EH (cell line): ENCODE measurements at places on chromosomes 16 and 17.

DNA sequence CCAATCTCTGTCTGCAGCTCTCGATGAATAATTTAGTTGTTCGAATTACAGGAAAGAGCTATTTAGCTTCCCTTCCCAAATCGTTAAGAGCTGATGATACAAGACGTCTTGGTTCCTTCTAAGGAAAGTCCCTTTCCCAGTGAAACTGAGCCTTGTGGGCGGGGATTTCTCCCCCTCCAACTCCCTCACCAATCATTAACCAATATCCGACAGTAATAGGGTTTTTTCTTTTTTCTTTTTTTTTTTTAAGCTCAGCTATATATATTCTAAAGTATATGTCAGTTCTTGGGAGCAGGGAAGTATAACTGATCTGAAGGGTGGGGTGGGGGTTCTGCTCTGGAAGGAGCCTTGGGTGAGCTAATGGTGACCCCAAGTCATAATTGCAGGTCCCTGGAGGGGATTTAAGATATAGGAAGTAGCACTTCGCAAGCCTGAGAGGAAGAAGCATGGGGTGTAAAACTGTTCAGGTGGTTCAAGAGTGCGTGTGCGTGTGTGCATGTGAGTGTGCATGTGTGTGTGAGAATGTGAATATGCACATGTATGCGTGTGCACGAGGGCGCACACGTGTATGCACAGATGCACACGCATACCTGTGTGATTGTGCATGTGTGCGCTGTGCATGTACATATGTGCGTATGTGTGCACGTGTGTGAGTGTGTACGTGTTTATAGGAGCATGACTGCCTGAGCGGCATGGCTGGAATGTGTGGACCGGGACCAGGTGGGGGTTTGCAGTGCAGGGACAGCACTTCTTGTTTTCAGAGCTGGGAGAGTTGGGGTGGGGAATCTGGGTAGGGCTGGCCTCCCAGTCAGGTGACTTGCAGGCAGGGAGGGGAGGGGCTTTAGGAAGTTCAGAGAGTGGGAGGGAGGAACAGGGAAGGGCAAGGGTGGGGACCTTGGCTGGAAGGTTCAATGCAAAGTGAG lies 42.7 kb downstream of the SOCS3 start:
- DNase-seq, result no peak

DNA sequence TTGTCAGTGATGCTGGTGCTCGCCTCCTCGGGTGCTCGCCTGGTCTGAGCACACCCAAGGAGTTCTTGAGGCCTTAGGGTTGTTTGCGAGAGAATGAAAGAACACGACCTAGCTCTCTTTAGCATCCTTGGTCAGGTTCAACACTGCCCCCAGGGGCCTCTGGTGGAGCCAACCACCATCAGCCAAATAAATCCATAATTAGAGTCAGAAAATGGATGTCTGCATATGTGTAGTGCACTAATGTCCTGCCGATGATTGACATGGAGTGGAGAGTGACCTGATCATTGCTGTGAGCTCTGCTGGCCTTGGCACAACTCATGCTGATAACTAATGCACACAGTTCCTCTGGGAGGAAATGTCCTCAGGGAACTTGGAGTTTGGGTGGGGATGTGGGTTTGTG lies 8.2 kb upstream of the STH start:
- DNase-seq, result no peak

- peak; percentile 34 for DNase-seq
Observed at GRCh38 chr17:59858167-59858816, 34.5 kb downstream of the TUBD1 start.

DNA sequence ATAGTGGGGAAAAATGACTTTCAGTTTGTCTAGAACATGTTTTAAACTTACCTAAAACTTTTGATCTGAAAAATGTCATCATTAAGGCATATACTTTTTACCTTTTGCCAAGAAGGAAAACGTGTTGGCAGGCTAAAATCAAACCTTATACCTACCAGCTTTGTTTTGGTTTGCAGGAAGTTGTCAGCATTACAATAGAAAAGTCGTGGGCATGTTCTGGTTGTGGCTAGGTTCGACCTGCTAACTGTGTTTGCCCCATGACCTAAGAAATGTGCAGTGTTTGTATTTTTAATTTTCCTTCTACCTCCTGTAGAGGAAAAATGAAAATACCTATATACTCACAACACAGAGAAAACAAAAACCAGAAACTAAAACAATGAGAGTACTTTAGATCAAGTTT lies 13.0 kb downstream of the SKAP1 start:
- DNase-seq, result no peak

- DNase-seq, result no peak
Observed at GRCh38 chr17:54172096-54172984, 349.6 kb downstream of the KIF2B start.

- DNase-seq, result peak; percentile 8
Observed at GRCh38 chr16:4894276-4895150, 42.4 kb downstream of the PPL start.

- peak; percentile 55 for DNase-seq
Observed at GRCh38 chr17:41518789-41519449, at the start of gene KRT15. Gene KRT15, minus strand, starts transcription at chr17:41518890. Its CDS starts 63 bp downstream, at chr17:41518827.

DNA sequence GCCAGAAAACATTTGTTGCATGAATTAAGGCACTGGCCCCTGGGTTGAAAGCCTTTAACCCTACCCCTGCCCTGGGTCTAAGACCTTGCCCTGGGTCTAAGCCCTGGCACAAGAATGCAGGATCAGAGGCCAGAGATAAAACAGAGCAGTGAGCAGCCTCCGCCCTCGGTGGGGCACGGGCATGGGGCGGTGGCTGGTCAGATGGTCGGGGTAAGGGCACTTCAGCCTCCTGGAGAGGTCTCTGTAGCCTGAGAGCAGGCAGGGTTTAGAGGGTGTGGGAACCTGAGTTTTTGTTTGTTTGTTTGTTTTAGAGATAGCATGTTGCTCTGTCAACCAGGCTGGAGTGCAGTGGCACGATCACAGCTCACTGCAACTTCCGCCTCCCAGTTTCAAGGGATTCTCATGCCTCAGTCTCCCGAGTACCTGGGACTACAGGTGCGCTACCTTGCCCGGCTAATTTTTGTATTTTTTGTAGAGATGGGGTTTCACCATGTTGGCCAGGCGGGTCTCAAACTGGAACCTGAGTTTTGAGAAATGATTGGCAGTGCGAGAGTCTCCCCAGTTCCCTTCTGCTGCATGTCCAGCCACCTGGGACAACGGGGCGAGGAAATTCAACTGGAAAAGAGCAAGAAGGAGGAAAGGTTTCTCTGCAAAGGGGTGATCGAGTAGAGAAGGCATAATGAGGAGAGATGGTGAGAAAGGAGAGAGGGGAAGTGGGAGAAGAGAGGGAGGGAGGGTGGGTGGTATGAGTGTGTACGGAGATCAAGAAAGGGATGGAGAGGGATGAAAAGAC lies 27.7 kb downstream of the TNS4 start:
- DNase-seq, result no peak

- DNase-seq, result no peak
Observed at GRCh38 chr17:51999654-52000053, 158.9 kb downstream of the CA10 start.

GRCh38 chr17:27602721-27603420 lies 28.1 kb upstream of the LGALS9 start:
- DNase-seq, result peak; percentile 70

GRCh38 chr17:62897706-62898105 lies 68.3 kb upstream of the TANC2 start:
- DNase-seq, result no peak

- no peak for DNase-seq
Observed at GRCh38 chr17:19720210-19720475, 3.8 kb upstream of the SLC47A2 start.

GRCh38 chr17:1251866-1252608 lies 18.2 kb upstream of the BHLHA9 start:
- DNase-seq, result no peak

- no peak for DNase-seq
Observed at GRCh38 chr17:1914661-1915083, 84.9 kb downstream of the RPA1 start.

DNA sequence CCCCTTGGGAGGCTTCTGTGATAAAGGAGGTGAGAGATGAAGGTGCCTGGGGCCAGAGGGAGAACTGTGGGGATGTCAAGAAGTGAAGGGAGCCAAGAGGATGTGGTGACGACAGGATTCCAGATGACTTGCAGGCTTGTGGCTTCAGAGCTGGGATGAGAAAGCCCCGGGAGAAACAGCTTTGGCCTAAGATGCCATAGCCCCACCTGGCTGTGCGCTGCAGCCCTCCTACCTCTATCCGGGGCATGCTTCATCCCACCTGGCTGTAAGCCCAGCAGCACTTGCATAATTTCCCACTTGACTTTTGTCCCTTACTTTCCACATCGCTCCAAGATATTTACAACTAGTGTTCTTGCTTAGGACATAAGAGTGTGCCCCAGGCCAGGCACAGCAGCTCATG lies 29.3 kb downstream of the GINS3 start:
- DNase-seq, result peak; percentile 34

DNA sequence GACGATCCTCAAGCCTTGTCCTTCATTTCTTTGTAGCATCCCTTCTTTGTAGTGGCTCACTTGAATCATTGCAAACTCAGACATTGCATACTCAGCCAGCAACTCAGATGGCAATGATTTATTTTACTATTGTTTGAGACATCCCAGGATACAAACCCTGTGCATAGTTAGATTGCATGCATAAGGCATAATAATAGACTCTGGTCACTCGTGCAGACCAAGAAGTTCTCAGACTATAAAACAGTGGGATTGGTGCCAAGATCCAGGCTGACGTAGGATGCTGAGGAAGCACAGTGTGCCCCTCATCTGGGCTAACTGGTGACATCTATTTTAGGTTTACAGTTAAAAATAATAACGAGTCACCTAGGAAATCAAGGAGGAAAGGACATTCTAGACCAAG lies 142.3 kb downstream of the PMP22 start:
- DNase-seq, result peak; percentile 85

DNA sequence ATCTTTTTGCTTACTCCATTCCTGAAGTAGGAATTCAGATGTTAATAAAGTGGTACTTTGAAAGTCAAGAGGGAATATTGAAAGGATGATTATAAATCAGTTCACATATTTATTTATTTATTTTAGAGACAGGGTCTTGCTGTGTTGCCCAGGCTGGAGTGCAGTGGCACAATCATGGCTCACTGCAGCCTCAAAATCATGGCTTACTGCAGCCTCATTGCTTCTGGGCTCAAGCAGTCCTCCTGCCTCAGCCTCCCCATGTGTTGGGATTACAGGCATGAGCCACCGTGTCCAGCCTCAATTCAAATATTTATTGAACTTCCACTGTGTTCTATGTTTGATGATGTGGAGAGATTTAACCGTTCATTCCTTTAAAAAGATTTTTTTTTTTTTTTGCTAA lies 6.6 kb downstream of the NDEL1 start:
- no peak for DNase-seq

DNA sequence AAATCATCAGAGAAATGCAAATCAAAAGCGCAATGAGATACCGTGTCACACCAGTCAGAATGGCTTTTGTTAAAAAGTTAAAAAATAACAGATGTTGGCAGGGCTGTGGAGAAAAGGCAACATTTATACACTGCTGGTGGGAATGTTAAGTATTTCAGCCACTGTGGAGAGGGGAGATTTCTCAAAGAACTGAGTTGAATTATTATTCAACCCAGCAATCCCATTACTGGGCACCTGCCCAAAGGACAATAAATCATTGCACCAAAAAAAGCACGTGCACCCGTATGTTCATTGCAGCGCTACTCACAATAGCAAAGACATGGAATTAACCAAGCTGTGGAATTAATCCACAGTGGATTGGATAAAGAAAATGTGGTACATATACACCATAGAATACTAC lies 204.7 kb downstream of the HS3ST4 start:
- no peak for DNase-seq

DNA sequence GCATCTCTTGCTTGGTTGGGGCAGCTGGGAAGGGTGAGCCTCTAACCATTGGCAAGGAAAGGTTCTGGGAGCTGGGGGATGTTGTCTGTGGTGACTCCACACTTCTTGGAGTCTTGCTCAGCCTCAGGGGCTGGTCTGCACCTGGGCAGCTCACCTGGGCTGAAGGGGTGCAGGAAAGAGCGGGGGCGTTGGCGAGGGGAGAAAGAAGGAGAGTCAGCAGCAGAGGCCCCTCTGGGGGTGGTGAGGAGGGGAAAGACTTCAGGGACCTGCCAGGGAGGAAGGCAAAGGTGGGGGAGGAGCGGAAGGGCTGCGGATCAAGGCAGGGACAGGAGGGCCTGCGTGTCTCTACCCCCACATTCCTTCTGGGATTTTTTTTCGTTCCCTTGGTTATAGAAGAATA lies 47.7 kb downstream of the CCDC42 start:
- DNase-seq, result no peak

- no peak for DNase-seq
Observed at GRCh38 chr16:11401161-11402050, 56.1 kb downstream of the RMI2 start.

- DNase-seq, result peak; percentile 87
Observed at GRCh38 chr17:10612957-10613744, 44.0 kb downstream of the MYH3 start.

DNA sequence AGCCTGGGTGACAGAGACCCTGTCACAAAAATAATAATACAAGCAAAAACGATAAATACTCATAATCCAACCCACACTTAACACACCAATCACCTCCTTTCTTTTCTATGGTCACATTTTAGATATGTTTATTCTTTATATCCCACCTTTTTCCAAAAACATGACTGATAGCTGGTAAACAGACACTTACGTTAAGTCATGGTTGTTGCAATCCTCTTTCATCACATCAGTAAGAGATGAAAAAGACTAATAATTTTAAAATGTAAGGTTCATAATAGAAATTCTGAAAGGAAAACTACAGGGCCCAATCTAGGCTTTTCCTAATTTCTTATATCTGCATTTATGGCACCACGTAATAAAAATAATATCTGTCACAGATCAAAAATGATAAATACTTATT lies 10.2 kb downstream of the SMURF2 start:
- DNase-seq, result no peak
